ENCODE measurements at places on chromosomes 5 and 9.

DNA sequence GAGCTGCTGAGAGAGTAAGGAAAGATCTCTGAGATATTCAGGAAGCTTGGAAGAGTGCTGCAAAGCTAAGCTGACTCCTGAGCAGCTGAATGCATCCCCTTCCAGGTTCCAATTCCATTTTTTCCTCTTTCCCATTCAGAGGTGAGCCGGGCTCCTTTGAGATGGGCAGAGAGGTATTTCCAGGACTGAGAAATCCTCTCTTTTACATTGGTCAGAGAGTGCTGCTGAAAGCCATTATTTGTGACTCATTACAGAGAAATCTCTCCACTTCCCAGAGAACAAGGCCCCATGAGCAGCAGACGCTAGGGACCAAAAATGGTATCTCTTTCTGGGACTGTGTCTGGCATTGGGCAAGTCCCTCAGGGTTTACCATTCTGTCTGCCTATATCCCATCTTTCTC lies 3.7 kb downstream of the MCTP1 start:
- DNase-seq: no peak

DNA sequence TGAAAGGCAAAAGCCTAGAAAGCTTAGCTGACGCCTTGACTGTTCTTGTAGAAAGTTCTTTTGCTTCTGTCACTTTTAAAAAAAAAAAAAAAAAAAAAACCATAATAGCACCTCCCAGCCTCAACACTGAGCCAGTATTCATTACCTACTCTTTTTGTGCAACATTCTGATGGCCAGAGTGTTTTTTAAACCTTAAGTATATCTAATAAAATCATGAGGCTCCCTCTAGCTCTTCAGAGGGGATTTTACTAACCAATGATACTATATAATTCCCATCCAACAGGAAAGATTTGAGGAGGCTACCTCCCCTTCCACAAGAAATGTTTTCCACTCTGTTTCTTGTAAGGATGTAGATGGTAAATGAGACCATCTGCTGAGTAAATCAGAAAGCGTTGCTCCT lies 3.9 kb downstream of the BNC2 start:
- DNase-seq: no peak

GRCh38 chr9:36858805-36859375 lies 175.2 kb downstream of the PAX5 start:
- DNase-seq: no peak

- DNase-seq: no peak
These were observed 40.4 kb downstream of the EXD3 start for GRCh38 chr9:137382444-137383080.

DNA sequence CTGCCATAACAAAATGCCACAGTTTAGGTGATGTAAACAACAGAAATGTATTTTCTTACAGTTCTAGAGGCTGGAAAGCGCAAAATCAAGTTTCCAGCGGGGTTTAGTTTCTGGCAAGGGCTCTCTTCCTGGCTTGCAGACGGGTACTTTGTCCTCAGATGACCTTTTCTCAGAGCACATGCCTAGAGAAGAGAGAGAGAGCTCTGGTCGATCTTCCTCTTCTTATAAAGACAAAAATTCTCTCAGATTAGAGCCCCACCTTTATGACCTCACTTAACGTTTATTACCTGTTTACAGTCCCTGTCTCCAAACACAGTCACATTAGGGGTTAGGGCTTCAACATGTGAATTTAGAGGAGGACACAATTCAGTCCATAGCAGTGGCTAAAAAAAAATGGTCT lies 119.7 kb downstream of the CETN3 start:
- DNase-seq: no peak

DNA sequence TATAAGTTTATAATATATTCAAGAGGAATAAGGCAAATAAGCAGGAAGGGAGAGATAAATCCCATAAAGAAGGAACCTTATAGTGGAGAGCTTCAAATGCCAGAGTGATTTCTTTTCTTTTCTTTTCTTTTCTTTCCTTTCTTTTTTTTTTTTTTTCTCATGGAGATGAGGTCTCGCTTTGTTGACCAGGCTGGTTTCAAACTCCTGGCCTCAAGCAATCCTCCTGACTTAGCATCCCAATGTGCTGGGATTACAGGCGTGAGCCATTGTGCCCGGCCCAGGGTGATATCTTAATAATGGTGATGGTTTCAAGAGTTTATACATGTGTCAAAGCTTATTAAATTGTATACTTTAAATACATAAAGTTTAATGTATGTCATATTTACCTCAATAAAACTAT lies 19.6 kb upstream of the FOCAD start:
- DNase-seq: no peak

DNA sequence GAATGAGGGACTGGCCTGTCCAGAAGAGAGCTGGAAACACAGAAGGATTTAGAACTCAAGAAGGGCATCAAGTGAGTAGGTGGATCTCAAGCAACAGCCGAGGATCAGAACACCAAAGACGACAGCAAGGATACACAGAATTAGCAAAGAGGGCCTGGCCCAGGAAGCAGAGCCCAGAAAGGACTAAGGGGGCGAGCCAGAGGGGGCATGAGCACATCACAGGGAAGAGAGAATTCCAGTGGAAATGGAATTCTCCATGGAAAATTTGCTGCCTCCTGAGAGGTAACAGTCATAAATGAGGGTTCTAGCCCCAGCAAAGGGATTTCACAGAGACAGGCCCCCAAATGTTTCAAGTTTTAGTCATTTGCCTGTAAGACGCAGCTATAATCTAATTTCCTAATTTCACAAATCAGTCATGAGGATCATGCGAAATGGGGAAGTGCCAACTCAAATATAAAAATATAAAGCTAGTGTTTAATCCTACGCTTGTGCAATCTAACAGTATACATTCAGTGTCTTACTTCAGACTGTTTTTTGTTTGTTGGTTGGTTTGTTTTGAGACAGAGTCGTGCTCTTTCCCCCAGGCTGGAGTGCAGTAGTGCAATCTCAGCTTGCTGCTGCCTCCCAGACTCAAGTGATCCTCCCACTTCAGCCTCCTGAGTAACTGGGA lies 46.7 kb downstream of the FNBP1 start:
- DNase-seq: no peak

GRCh38 chr5:97495301-97495700 lies 312.3 kb upstream of the RIOK2 start:
- DNase-seq: no peak
